Activated gamma-delta T cell treated with anti-CD3 and anti-CD28 coated beads, Interleukin-2, amount 50 U/mL, for 16 hours (primary cell): ENCODE measurements at places on chromosomes 2 and 18.

GRCh38 chr18:68560128-68560527, 154.8 kb downstream of the TMX3 start:
- DNase-seq: no peak

GRCh38 chr2:240974771-240975572, 23.4 kb upstream of the SNED1 start:
- no peak for DNase-seq

DNA sequence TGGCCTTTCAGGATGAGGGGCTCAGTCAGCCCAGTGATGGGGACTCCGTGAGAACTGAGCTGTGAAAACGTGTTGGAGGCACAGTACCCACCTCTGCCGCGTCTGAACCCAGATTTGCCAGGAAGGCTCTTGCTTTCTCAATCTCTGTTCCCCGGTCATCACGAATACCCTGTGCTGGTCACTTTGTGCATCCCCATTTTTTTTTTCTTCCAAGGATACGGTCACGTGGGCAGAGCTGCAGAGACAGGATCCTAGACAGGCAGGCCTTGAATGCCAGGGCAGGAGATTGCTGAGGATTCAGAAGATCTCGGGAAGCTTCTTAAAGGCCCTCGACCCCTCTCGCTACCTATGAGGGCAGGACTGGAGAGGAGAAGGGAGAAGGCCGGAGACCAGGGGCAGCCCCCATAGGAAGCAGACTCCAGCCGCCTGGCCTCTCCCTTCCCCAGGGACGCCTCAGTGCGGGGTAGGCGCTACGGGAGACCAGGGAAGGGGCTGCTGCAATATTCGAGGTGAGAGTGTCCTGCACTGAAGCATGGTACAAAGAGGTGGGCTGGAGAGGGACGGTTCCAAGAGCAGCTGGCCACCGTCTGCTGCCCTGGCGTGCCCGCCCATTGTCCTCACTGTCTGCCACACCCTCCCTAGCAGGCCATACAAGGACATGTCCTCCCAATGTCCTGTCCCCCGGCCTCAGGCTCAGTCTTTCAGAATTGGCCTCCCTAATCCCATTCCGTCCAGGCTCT, 29.0 kb upstream of the TAF1B start:
- DNase-seq: no peak

- no peak for DNase-seq
Measured at GRCh38 chr2:33958591-33958990, 359.5 kb upstream of the FAM98A start.

- no peak for DNase-seq
Measured at GRCh38 chr18:424071-424661, 76.3 kb downstream of the COLEC12 start.

DNA sequence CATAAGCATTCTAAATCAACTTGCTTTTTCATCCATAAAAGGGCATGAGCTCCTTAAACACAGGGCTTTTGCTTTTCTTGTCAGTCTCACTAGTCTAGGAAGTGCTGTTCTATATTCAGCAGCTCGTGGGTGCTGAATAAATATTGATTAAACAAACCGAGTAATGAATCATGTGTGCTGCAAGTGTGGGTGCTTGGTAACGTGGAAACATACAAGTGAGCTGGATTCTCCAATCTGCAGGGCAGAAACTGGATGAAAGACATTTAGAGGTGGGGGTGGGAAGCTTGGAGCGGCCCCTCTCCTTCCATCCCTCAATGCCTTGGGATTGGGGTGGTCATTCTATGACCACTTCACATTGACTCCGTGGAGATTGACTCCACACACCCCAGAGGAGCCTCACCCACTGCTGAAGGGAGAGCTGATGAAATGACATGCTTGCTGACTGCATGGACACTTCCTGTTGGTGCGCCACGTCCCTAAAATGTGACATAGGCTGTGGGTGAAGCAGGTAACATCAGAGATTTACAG, 114.6 kb downstream of the DOCK10 start:
- no peak for DNase-seq

DNA sequence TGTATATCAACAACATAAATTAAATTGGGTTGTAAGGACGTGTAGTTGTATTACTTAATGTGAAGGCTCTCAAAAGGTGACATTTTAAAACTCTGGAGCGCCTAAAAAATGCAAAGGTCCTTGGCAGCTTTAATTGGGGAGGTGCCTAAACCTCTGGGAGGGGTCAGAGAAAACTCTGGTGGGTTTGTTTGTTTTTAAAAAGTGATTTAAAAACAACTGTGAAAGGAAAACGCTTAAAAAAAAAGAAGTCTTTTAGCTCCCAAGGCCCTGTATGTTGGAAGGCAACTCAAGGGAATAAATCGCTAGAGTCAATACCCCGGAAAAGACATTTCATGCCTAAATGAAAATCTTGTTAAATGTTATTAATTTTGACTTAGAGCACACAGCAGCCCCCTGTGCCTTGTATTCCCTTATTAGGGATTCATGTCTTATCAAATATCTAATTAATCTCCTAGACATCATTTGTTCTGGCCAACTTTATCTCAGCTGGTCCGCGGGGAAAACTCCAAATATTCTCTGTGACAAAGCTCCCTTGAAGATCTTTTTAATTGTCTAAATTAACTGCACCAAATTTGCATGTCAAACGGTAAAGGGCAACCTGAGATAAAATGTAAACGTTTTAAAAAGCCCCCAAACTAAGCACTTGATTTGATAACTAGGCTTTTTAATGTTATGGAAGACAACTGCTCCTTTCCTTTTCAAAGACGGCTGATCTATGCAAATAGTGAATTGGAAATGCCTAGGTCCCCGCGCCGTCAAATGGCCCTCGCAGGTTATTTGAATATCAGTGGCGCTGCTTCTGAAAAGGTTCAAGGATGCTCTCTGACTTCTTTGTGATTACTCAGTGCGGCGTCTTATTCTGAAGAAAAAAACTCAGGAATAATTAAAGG, 4.2 kb downstream of the SP9 start:
- DNase-seq: no peak

- no peak for DNase-seq
Measured at GRCh38 chr2:104786821-104787220, 67.1 kb upstream of the POU3F3 start.

DNA sequence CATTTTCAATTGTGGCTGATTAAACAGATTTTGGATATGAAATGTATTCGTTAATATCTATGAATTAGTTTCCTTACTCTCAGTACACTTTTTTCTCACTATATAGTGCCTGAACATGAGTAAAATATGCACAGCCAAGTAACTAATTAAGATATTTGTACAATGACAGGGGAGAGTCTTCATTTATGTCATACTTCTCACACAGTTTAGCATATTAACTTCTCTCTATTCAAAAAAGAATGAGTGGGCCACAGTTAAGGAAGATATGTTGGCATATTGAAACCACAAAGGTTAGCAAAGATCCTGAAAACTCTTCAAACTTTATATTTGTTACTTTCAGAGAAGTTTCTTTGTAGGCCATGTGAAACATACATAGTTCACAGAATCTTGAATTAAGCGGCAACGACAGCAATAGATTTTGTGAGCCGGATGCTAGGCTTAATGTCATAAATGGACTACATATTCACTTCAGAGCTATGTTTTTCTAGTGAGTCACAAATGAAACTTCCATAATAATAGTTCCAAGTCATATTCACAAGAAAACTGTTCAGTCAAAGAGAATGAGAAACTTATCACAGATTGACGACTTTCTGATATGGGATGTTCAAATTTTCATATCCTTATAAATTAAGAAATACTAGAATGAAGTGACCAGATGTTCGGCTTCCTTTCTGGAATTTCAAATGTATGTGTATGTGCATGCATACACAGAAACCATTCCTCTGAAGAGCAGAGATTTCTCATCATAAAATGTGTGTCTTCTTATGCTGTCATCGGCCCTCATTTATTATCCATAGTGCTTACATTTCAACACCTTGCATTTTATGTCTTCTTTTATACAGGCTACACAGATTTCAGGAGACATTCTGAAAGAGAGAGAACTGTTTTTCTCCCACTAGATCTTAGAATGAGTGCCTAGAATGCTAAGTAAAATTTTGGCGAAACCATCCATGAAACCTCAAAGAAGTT, 584.0 kb downstream of the SATB2 start:
- no peak for DNase-seq

DNA sequence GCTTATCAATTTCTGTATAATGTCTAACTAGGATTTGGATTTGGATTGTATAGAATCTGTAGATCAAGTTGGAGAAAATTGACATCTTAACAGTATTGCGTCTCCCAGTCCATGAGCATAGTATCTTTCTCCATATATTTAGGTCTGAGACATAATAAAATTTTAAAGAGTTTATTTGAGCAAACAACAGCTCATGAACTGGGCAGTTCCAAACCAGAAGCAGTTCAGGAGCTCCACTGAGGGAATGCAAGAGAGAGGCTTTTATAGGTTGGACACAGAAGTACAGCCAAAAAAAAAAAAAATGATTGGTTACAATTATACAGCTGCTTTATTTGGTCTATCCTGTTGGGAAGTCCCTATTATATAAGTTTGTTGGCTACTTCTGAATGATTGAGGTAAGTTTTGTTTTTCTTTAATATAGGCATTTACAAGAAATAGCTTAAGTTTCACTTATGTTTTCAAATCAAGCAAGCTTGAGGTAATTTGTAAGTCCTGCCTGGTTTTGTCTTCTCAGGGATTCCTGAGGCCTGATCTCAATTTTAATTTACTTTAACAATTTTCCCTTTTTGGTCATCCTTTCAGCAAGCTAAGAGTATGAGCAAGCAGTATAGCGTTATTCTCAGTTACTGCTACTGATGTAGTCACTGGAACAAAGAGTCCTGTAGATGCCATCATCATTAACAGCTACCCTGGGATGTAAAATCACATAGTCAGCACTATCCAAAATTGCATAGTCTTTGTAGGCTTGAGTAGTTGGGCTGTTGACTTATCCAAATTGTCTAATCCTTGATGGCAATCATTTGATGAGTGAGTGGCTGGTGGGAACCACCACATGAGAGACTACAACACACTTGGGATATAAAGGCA, 27.5 kb upstream of the RUFY4 start:
- no peak for DNase-seq

DNA sequence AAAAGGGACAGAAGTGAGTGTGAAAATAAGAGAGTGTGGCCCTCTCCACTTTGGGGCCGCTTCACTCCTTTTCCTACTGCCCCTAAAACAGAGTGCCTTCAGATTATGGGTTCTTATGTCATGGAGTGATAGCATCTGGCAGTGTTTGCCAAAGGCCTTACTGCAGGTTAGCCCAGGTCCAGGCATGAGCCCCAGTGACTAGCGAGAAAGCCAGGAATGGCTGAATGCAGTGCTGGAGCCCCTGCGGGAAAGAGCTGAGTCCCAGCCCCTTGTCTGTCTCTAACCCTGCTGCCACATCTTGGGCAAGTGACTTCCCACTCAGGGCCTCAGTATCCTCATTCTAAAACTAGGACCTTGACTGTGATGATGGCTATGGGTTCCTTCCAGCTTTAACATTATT, 6.0 kb downstream of the IGFBP5 start:
- no peak for DNase-seq

DNA sequence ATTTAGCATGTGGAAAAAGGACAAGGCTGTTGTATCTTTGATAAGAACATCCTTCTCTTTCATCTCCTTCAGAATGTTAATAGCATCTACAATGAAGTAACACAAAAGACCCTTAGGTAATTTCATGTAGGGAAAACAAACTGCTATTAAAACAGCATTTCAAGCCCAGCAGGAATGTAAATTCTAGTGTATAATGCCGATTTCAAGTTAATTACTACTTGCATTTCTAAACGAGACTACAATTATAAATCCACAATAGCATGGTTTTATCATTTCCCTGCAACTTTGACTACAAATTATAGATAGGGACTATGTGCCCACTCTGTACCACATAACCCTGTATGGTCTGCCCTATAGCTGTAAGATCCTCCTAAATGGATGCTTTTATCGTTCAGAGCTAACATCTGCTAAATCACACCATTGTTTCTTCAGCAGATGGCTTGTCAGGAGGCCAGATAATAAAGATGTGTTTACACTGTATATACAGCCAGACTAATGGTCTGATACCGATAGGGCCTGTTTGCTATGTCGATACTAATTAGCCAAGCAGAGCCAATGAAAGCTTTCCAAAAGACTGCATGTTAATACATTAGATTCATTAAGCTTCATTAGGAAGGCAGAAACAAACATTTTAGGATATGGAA, 51.9 kb downstream of the LRPPRC start:
- DNase-seq: no peak
